ENCODE measurements at places on chromosomes 3 and 15. TPM values are rescaled to one million over a fixed set of nuclear protein-coding genes. Genes with fewer than 3 reads are reported as not detected.

CCR8 gene
- polyA plus RNA-seq = not detected

WDR72 gene
- not detected for polyA plus RNA-seq

ST6GAL1 gene
- polyA plus RNA-seq = 1.5 TPM

PLSCR5 gene
- polyA plus RNA-seq = not detected

IL5RA gene
- polyA plus RNA-seq = not detected

POLQ gene
- 1.0 TPM for polyA plus RNA-seq

LRRC34 gene
- 1.6 TPM for polyA plus RNA-seq

DNA sequence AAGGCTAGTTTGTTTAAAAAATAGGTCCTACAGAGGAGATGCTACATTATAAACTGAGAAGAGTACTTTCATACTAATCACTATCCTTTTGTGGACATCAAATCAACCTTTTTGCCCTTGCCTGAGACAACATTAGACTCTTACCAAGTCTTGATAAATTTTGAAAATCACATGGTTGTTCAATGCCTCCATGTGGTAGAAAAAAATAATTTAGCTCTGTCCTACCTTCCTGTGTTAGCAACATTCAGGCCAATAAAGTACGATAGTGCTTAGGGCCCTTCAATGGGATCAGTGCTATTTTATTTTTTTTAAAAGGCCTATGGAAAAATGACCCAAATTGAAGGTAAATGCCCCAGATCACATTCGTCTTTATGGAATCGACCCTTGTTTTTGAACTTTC lies 5.0 kb upstream of the UBE2E1 start:
- no peak for DNase-seq

- DNase-seq = no peak
Observed at GRCh38 chr3:13235079-13235478, 161.8 kb upstream of the IQSEC1 start.

GRCh38 chr3:24493746-24494617 lies 668 bp downstream of the THRB start:
- no peak for DNase-seq

DNA sequence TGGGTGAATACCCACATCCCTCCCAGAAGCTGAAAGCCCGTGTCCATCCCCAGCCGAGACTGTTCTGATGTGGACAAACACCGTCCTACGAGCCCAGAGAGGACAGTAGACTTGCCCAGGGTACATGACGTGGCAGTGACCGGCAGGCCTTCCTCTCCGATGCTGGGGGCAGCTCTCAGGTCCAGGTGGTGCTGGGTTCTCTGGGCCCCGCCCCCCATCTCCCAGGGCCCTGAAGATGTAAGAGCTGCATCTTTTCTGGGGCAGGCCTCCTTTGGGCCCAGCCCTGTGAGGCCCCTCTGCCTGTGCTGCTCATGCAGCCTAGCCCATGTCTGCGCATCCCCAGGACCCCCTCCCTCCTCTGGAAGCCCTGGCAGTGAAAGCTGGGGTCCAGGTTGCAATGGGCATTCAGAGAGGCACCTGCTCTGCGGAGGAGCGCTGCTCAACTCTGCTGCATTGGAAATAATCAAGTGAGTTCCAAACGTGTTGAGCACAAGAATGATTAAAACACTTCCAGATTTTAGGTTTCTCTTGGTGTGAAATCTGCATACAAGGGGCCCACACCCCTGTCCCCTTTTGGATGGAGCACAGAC lies 71.9 kb downstream of the FBLN2 start:
- DNase-seq = no peak

DNA sequence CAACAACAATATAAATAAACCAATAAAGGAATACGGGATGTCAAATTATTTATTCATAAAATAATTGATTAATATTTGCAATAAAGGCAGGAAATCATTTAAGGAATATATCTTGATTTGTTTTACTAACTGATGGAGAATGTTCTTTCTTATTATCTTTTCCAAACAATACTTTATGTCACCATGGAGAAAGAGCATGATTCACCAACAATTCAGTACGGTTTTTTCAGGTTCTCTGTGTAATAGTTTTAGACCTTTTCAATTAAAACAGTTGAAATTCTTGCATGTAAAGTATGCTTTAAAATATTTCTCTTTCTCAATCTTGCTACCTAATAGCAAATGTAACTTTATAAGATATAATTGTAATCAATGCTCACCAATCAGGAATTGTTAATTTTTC lies 41.7 kb upstream of the MBNL1 start:
- no peak for DNase-seq

DNA sequence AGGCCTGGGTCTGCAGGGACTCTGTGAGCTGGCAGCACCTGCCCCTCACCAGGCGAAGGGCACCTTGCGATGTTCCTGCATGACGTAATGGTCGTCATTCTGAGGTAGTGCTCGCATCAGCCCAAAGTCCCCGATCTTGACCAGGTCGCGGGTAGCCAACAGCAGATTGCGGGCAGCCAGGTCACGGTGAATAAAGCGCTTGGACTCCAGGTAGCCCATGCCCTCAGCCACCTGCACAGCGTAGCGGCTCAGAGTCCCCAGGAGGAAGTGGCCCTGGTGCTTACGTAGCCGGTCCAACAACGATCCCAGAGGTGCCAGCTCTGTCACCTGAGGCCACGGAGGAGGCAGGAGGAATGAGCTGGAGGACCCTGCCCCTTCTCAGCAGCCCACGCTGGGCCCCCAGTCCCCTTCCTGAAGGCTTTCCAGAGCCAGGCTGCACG lies 26.3 kb downstream of the TNK2 start:
- no peak for DNase-seq

GRCh38 chr3:45486136-45486535 lies 97.8 kb downstream of the LARS2 start:
- peak; percentile 60 for DNase-seq

DNA sequence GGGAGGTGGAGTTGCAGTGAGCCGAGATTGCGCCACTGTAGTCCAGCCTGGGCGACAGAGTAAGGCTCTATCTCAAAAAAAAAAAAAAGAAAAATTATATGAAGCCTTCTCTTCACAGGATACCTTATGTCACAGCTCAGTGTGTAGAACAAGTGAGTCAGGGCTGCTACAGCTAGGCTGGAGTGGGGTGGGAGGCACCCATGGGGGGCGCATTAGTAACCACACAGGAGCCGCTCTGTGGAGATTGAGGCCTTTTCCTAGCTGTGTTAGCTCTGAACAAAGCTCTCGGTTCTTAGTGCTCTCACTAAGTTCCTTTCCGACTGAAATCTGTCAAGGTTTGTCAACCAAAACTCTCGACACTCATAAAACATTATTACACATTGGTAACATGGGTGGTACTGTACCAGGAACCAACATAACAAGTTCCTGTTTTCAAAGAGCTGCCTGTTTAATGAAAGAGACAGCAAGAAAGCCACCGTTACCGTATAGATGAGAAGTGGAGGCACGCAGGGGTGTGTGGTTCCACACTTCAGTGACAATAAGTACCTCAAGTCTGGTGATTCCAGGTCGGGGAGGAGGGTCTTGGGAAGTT lies 4.5 kb downstream of the LRRC31 start:
- DNase-seq = no peak

- no peak for DNase-seq
Observed at GRCh38 chr3:45559560-45560118, 34.9 kb upstream of the LIMD1 start.

Measured in BJ (cell line).